ENCODE measurements at places on chromosomes 7 and 10.
A peak's percentile ranks its signal among the peaks of the same experiment; 100 is the strongest.

DNA sequence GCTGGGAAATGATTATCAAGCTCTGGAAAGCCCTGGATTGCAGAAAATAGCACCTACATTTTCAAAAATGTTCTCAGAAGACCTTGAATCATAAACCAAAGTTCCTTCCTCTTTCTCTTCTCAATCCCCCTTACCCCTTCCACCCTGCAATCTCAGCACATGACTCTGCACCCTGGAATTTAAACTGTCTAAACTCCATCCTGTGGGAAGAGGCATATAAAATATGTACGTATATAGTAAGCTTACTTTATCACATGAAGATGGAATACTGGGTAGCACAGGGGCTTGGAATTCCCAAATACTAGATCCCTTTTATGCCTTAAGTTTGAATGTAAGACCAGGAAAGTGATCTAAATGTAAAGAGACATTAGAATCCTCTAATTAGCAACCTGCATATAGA, 7.7 kb downstream of the AGMO start:
- no peaks in the 10 kb centered on the region for H3K36me3 ChIP-seq
- H3K27me3 ChIP-seq, result no peaks in the 10 kb centered on the region

- no peak for DNase-seq
- no peaks in the 10 kb centered on the region for H3K4me1 ChIP-seq
- no peak overlapping the region for H3K27ac ChIP-seq
- H3K36me3 ChIP-seq, result no peaks in the 10 kb centered on the region
- H3K27me3 ChIP-seq, result no peaks in the 10 kb centered on the region
- no peak overlapping the region for H3K4me3 ChIP-seq
These were observed 203.9 kb downstream of the DNAJB6 start for GRCh38 chr7:157540606-157541294.

GRCh38 chr7:29453021-29453420, 110.6 kb upstream of the PRR15 start:
- no peaks in the 10 kb centered on the region for H3K4me1 ChIP-seq
- H3K36me3 ChIP-seq, result no peaks in the 10 kb centered on the region

DNA sequence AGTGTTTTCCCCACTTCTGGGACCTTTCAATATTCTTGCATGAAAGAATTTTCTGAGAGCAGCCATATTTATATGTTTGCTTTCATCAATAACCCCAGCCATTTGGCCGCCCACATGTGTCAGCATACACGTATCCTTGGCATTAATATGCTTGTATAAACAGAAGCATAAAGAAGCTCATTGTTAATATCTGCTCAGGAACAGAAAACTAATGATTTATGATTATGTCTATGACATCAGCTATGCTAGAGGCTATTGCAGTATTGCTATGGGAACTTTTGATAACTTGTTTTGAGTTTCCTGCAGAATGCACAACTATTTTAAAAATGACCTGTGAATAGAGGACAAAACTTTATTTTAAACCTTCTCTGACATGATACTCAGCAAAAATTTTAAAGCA, 300.9 kb upstream of the MTPN start:
- DNase-seq, result no peak
- H3K4me1 ChIP-seq, result no peaks in the 10 kb centered on the region
- H3K36me3 ChIP-seq, result no peaks in the 10 kb centered on the region
- H3K4me3 ChIP-seq, result no peak overlapping the region

- no peak for DNase-seq
- H3K27ac ChIP-seq, result no peak overlapping the region
- H3K27me3 ChIP-seq, result no peaks in the 10 kb centered on the region
These were observed 17.9 kb downstream of the ADCYAP1R1 start for GRCh38 chr7:31069860-31070555.

DNA sequence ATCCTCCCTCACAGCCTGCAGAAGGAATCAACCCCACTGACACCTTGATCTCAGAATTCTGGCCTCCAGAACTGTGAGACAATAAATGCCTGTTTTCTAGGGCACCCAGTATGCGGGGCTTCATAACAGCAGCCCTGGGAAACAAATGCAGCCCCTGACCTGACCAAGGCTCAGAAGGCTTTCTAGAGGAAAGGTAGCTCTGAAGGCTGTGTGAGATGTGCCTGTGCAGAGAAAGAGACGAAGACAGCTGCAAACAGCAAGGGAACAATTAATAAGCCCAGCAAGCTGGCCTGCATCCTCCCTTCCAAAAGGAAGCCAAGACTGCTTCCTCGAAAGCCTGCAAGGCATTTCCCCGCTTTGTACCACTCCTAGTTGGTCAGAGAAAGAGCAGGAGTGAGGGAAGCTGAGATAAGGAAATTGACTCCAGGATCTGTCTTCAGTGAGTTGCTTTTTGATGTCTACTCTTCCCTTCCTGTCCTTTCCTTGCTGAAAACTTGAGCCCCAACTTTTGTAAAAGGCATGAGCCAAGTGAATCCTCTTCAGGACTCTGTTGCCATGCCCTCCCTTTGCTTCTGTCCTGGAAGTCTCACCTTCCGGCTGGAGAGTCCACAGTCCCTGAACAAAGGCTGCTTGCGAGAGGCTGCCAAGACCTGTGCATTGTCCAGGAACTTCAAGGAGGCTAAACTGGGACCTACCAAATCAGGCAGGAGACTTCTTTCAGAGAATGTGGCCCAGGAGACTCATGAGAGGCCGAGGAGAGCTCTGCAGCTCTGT, 71.2 kb upstream of the ARID5B start:
- peaks cover 15% of the 10 kb centered on the region for H3K4me1 ChIP-seq
- no peaks in the 10 kb centered on the region for H3K36me3 ChIP-seq
- H3K27me3 ChIP-seq, result no peaks in the 10 kb centered on the region
- no peak overlapping the region for H3K4me3 ChIP-seq
- DNase-seq, result peak; percentile 34
- H3K27ac ChIP-seq, result no peak overlapping the region

GRCh38 chr10:110008518-110009339, 945 bp downstream of the ADD3 start:
- H3K4me3 ChIP-seq, result peak overlapping the region; percentile 96
- no peaks in the 10 kb centered on the region for H3K27me3 ChIP-seq
- H3K27ac ChIP-seq, result peak overlapping the region; percentile 96
- DNase-seq, result peak; percentile 66
- H3K4me1 ChIP-seq, result peaks cover 80% of the 10 kb centered on the region

- no peak for DNase-seq
- no peaks in the 10 kb centered on the region for H3K27me3 ChIP-seq
- no peak overlapping the region for H3K4me3 ChIP-seq
- no peaks in the 10 kb centered on the region for H3K4me1 ChIP-seq
- no peaks in the 10 kb centered on the region for H3K36me3 ChIP-seq
These were observed 247.8 kb downstream of the DOCK4 start for GRCh38 chr7:111958431-111958830.

DNA sequence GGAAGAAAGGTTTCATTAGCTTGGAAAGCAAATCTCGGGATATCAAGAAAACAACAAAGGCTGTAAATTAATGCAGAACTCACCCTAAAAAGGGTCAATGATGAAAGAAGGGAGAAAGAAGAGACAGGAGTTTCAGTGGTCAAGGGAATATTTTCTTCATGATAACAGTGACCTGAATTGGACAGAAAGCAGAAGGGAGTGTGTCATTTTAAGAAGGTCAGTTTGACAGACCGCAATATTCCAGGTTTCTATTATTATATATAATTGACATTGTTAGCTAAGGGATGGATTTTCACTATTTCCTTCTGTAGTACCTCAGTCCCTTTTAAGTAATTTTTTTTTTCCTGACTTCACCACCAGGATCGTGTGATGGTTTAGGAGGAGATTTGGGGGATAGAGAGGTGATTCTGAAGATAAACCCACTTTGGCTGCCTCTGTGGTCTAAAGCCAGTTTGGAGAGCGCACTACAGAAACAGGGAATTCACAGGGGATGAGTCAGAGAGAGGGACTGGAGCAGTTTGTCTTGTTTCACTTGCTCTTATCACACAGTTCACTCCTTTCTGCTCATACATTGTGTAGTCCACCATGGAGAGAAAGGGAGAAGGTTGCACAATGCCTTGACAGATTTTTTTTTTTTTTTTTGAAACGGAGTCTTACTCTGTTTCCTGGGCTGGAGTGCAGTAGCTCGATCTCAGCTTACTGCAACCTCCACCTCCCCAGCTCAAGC, 417.9 kb downstream of the AUTS2 start:
- no peaks in the 10 kb centered on the region for H3K36me3 ChIP-seq
- H3K4me1 ChIP-seq, result no peaks in the 10 kb centered on the region
- H3K4me3 ChIP-seq, result no peak overlapping the region
- H3K27me3 ChIP-seq, result no peaks in the 10 kb centered on the region
